ENCODE measurements at places on chromosomes 1 and 21. TPM values are rescaled to one million over a fixed set of nuclear protein-coding genes. Genes with fewer than 3 reads are reported as not detected.

- no peak overlapping the region for H3K4me3 ChIP-seq
- no peaks in the 10 kb centered on the region for H3K36me3 ChIP-seq
- no peaks in the 10 kb centered on the region for H3K4me1 ChIP-seq
- no peak for DNase-seq
- no peaks in the 10 kb centered on the region for H3K27me3 ChIP-seq
- no peak overlapping the region for H3K27ac ChIP-seq
These were observed 732.0 kb upstream of the ADGRL2 start for GRCh38 chr1:81068726-81069125.

- H3K4me3 ChIP-seq: no peak overlapping the region
- H3K4me1 ChIP-seq: peaks cover 8% of the 10 kb centered on the region
- DNase-seq: no peak
These were observed 123.5 kb downstream of the PTPN14 start for GRCh38 chr1:214427871-214428277.

- H3K4me1 ChIP-seq: no peaks in the 10 kb centered on the region
- H3K27me3 ChIP-seq: no peaks in the 10 kb centered on the region
- H3K4me3 ChIP-seq: no peak overlapping the region
- H3K27ac ChIP-seq: no peak overlapping the region
- peak; percentile 18 for DNase-seq
These were observed 29.1 kb upstream of the SOAT1 start for GRCh38 chr1:179264507-179264906.

DNA sequence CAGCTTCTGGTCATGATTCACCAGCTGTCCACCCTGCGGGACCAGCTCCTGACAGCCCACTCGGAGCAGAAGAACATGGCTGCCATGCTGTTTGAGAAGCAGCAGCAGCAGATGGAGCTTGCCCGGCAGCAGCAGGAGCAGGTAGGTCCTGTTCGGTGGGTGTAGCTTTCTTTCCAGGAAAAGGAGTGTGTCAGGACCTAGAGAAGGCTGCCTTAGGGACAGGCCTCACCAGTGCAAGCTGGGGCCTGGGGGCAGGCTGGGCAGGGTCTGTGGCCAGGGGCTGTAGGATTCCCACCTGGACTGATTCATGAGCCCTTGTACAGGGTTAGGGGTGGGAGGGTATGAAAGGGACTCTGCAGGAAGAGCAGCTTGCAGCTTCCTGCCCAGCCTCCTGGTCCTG lies 35.3 kb downstream of the ETNK2 start:
- no peak overlapping the region for H3K27ac ChIP-seq
- no peak for DNase-seq
- no peaks in the 10 kb centered on the region for H3K4me1 ChIP-seq
- no peak overlapping the region for H3K4me3 ChIP-seq

DNA sequence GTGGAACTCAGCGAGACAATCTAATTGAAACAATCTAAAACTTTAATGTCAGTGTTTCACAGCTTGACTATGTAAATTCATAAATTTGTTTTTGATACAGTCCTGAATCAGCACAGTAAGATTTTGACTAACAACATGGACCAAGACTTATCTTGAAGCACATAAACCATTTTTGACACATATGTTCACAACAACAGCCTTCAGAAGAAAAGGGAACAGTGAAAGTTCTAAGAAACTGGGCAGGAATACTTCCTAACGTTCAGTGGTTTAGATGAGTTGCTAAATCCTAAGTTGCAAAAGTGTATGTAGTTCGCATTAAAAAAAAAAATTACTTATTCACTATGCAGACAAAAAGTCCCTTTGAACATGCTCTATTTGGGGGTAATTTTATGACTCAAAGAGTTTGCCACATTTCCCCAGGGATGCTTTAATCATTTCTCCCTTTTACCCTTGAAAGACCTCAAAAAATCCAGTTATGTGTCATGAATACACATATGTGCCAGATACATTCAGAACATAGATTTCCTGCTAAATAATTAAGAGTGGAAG lies 120.2 kb downstream of the MRPL39 start:
- no peaks in the 10 kb centered on the region for H3K36me3 ChIP-seq
- DNase-seq: no peak
- no peaks in the 10 kb centered on the region for H3K4me1 ChIP-seq
- no peaks in the 10 kb centered on the region for H3K27me3 ChIP-seq

GRCh38 chr1:225918280-225918679 lies 5.8 kb downstream of the PYCR2 start:
- no peak overlapping the region for H3K4me3 ChIP-seq
- no peak for DNase-seq
- H3K36me3 ChIP-seq: no peaks in the 10 kb centered on the region
- no peak overlapping the region for H3K27ac ChIP-seq
- H3K27me3 ChIP-seq: no peaks in the 10 kb centered on the region
- peaks cover 9% of the 10 kb centered on the region for H3K4me1 ChIP-seq

DNA sequence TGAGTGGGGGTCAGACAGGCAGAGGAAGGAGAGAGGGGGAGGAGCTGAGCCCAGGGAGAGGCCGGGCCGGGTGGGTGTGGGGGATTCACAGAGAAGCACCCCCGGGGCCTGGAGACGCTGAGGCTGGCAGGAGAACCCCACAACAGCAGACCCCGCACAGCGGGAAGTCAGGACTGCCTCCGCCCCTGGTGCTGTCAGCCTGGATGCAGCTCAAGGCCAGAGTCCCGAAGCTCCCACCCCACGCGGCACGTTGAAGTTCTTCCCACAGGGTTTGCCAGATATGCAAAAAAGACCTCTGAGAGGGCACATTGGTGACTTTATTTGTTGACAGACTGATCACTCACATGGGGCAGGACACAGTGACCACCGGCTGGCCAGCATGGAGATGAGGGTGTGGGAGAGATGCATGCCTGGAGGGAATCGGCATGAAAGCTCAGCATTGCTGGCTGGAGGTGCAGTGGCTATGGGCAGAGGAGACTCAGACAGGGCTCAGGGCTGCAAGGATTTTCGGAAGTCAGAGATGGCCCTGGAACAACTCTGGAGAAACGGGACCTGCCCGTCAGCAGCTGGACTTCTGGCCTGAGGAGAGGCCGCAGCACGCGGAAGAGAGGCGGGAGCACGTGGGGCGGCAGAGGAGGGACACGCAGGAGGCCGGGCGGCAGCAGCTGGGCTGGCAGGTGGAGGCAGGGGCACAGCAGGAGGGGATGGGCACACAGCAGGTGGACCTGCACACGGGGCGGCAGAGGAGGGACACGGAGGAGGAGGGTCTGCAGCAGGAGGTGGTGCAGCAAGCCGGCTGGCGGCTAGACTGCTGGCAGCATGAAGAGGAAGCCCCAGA lies 885 bp downstream of the KRTAP10-3 start:
- no peak overlapping the region for H3K4me3 ChIP-seq
- H3K27me3 ChIP-seq: no peaks in the 10 kb centered on the region
- no peaks in the 10 kb centered on the region for H3K36me3 ChIP-seq

- no peaks in the 10 kb centered on the region for H3K4me1 ChIP-seq
- no peaks in the 10 kb centered on the region for H3K36me3 ChIP-seq
- no peaks in the 10 kb centered on the region for H3K27me3 ChIP-seq
- DNase-seq: no peak
These were observed 35.7 kb downstream of the TENT5C start for GRCh38 chr1:117641536-117641935.

DNA sequence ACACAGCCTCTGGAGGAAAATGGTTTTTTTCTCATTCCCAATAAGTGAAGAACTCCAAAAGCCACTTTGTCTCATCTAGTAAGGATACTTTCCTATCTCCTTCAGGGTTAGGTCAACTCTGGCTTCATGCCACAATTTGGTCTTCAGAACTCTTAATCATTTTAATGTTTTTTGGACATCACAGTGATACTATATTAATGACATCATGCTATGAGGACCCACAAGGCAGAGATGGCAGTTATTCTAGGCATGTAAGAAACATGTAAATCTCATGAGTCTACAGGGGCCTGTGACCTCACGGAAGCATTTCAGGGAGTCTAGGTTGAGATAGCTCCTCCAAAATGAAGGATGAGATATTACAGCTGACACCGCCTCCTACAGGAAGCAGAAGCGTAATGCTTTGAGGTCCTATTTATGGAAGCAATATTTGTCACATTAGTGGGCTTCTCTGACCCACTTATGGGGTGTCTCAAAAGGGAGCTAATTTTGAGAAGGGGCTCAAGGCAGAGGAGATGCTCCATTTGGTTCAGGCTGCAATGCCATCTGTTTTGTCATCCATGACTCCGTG lies 5.0 kb upstream of the GPR137B start:
- DNase-seq: no peak
- no peaks in the 10 kb centered on the region for H3K36me3 ChIP-seq
- H3K27me3 ChIP-seq: no peaks in the 10 kb centered on the region
- H3K27ac ChIP-seq: no peak overlapping the region
- H3K4me1 ChIP-seq: no peaks in the 10 kb centered on the region

DNA sequence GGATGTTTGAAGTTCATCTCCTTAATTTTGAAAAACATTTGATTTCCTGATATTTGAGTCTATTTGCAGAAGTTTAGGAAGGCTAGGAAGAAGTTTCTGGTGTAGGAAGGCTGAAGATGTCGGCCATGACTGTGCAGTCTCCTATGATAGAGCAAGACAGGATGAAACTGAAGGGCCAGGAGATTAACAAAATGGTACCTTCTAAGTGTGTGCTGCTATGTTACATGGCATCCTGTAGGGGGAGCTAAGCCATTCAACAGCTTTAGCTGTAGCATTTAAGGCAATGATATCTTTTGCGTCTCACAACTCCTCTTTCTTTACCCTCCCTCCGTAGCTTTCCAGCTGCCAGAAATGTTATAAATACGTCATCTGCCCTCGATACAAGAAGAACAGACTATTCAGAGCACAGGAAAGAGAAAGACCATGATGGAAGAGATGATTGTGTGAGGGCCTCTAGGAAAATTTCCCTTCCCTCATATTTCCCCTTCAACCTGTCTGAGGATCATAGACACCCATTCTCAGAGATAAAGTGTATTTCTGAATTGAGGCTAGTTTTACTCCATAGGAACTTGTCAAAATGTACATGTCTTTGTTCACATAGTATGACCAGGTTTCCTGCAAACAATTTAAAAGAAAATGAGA lies 61.1 kb downstream of the XCL1 start:
- no peaks in the 10 kb centered on the region for H3K27me3 ChIP-seq
- no peaks in the 10 kb centered on the region for H3K4me1 ChIP-seq
- no peak for DNase-seq
- no peaks in the 10 kb centered on the region for H3K36me3 ChIP-seq
- H3K27ac ChIP-seq: no peak overlapping the region

- H3K27ac ChIP-seq: peak overlapping the region; percentile 96
- H3K4me1 ChIP-seq: peaks cover 54% of the 10 kb centered on the region
- H3K27me3 ChIP-seq: no peaks in the 10 kb centered on the region
- H3K36me3 ChIP-seq: no peaks in the 10 kb centered on the region
These were observed 27.5 kb downstream of the HUNK start for GRCh38 chr21:31900121-31900895.

GRCh38 chr1:2894381-2895041 lies 93.0 kb upstream of the TTC34 start:
- H3K27me3 ChIP-seq: no peaks in the 10 kb centered on the region
- no peaks in the 10 kb centered on the region for H3K4me1 ChIP-seq
- H3K36me3 ChIP-seq: no peaks in the 10 kb centered on the region
- no peak overlapping the region for H3K27ac ChIP-seq
- H3K4me3 ChIP-seq: no peak overlapping the region

DNA sequence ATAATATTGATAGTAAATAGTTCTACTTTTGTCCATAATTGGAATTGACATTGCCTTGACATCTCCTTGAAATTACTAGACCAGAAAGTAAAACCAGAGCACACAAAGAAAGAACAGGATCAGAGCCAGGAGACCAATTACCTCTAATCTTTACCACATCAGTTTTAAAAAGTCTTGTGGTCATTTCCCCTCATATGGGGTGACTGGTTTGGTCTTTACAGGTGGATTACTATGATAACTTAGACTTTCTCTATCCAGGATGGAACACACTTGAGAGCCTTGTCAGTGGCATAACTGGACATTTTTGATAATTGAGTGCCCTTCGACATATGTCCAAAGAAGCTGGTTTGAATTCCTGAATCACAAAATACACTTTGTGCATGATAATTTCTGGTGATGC lies 1148.1 kb upstream of the NCAM2 start:
- DNase-seq: no peak
- no peaks in the 10 kb centered on the region for H3K27me3 ChIP-seq
- no peak overlapping the region for H3K4me3 ChIP-seq
- no peak overlapping the region for H3K27ac ChIP-seq

DNA sequence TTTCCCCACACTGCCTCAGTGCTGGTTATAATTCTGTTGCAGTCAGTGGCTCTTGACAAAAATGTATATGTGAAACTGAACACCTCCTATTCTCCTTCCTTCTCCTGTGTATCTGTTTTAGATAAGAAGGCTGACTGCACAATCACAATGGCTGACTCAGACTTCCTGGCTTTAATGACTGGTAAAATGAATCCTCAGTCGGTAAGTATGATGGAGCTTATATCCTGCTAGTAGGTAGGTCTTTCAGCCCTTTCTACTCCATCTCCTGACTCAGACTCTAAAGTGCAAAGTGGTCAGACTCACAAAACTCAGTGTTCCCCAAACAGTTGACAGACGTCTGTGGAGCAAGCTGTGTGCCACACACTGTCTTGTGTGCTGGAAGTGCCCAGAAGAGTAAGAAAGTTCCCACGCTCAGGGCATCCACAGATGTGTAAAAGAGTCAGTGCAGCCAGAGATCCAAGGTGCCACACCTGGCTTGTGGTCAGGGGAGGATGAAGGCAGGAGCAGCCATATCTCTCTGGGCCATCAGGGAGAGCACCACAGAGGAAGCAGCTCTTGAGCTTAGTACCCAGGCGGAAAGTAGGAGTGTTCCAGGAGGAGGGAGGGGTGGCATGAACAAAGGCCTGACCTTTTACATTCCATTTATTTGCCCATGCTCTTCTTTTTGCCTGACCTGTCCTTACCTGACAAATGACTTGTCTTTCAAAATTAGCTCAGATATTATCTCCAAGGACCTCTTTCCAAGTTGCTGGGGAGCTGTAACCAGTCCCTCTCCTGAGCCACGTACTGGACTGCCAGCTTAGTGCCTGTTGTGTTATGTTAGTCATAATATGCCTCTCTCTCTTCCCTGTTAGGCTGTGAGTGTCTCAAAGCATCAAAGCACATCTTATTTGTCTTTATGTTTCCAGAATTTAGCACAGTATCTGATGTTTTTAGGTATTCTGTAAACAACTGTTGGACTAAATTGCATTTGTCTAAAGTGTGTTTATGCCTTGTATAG lies 14.0 kb upstream of the PODN start:
- no peak overlapping the region for H3K27ac ChIP-seq
- H3K27me3 ChIP-seq: no peaks in the 10 kb centered on the region
- peaks cover 9% of the 10 kb centered on the region for H3K4me1 ChIP-seq
- H3K36me3 ChIP-seq: peaks cover 5% of the 10 kb centered on the region
- no peak overlapping the region for H3K4me3 ChIP-seq

GRCh38 chr1:92482665-92483609 lies 3.8 kb downstream of the GFI1 start:
- no peaks in the 10 kb centered on the region for H3K4me1 ChIP-seq
- H3K36me3 ChIP-seq: no peaks in the 10 kb centered on the region
- peak overlapping the region; percentile 3 for H3K27ac ChIP-seq
- H3K27me3 ChIP-seq: no peaks in the 10 kb centered on the region

- H3K4me3 ChIP-seq: no peak overlapping the region
- H3K27me3 ChIP-seq: no peaks in the 10 kb centered on the region
These were observed 69.6 kb downstream of the UBR4 start for GRCh38 chr1:19140465-19140864.

- H3K4me3 ChIP-seq: no peak overlapping the region
- no peaks in the 10 kb centered on the region for H3K27me3 ChIP-seq
These were observed 143.8 kb downstream of the DUSP10 start for GRCh38 chr1:221598122-221598521.

AQP10 gene
- polyA plus RNA-seq: 0.07 TPM

OR2M3 gene
- under 0.01 TPM for polyA plus RNA-seq

VCAM1 gene
- polyA plus RNA-seq: 8.4 TPM

MTX1 gene
- 36.8 TPM for polyA plus RNA-seq

LCE3D gene
- not detected for polyA plus RNA-seq

FAM167B gene
- polyA plus RNA-seq: 11.6 TPM

KCNN3 gene
- polyA plus RNA-seq: 0.11 TPM

LCE5A gene
- not detected for polyA plus RNA-seq
